ENCODE measurements at places on chromosomes 7 and 10. TPM values are rescaled to one million over a fixed set of nuclear protein-coding genes. Genes with fewer than 3 reads are reported as not detected.

- DNase-seq: no peak
These were observed 724.5 kb downstream of the LRMDA start for GRCh38 chr10:76155961-76156360.

- DNase-seq: no peak
These were observed 70.3 kb downstream of the CCSER2 start for GRCh38 chr10:84398696-84399095.

GRCh38 chr7:99677648-99678045 lies 2.1 kb downstream of the CYP3A5 start:
- no peak for DNase-seq

DNA sequence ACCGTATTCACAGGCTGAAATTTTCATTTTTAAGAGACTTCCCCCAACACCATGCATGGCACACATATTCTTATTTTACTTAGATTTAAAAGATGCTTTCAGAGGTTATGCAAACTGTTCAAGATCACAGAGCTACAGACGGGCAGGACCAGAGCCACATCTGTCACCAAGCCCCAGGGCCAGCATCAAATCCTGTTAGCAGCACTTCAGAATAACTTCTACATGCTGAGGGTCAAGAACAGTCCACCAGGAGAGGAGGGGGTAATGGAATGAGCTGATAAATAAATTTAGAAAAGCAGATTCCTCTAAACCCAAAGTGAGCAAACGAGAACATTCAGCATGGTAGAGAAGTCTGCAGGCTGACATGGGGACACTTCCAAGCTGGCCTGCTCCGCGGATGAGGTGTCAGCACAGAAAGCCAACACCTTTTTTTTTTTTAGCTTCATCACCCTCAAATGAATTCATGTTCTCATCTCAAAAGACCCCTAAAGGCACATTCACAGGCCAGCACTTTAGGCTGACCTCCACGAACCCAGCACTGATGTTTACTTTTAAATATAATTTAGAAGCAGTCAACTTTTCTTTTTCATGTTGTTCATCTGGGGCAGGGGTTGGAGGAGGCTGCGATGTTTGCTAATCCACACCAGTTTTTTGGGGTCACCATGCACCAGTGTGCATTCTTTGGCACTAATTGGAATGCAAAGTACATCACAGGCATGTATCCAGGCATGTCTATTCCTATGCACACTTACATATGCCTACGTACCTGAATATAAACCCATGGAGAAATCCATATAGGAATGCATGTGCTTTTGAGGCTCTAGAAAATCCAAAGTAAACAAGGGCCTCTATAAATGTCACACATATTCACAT lies 249.0 kb downstream of the TNS3 start:
- no peak for DNase-seq

DNA sequence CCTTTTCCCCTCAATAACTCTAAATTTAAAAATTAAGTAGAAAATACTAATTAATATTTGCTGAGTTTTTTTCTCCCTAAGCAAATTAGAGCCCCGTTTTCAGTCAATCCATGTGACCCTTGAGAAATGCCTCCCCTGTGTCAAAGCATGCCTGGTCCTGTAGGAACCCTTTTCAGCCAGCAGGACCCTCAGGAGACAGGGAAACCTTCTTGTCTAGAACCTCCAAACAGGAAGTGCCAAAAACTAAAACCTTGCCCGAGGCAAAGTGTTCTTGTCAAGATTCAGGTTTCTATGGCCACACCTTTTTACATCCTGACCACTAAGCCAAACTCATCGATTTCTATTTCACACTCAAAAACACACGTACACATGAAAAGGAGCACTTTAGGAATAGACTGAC lies 60.1 kb upstream of the NFE2L3 start:
- DNase-seq: no peak

The ARPC1B gene
- 33.2 TPM for polyA plus RNA-seq

The ACTR1A gene
- 80.3 TPM for polyA plus RNA-seq

The PDIA4 gene
- 74.9 TPM for polyA plus RNA-seq

- no peak for DNase-seq
These were observed 79.7 kb upstream of the MACROH2A2 start for GRCh38 chr10:69972981-69973397.

- peak; percentile 24 for DNase-seq
These were observed 79.2 kb downstream of the CCNY start for GRCh38 chr10:35415505-35415904.

DNA sequence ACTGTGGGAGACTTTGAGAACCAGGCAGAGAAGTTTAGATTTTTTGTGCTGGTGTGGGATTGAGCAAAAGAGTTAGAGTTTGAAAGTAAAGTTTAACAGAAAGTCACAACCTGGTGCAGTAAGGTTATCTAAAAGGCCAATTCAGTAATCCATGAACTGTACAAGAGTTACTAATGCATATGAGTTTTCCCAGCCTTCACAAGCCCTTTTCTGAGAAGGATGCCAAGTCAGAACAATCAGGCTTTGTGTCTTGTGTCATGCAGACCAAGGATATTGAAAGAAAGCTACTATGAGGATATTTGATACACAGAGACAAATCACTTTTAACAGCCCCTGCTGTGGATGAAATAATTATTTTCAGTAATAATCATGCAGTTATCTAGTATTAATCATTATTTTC lies 68.8 kb upstream of the MYO3A start:
- no peak for DNase-seq

DNA sequence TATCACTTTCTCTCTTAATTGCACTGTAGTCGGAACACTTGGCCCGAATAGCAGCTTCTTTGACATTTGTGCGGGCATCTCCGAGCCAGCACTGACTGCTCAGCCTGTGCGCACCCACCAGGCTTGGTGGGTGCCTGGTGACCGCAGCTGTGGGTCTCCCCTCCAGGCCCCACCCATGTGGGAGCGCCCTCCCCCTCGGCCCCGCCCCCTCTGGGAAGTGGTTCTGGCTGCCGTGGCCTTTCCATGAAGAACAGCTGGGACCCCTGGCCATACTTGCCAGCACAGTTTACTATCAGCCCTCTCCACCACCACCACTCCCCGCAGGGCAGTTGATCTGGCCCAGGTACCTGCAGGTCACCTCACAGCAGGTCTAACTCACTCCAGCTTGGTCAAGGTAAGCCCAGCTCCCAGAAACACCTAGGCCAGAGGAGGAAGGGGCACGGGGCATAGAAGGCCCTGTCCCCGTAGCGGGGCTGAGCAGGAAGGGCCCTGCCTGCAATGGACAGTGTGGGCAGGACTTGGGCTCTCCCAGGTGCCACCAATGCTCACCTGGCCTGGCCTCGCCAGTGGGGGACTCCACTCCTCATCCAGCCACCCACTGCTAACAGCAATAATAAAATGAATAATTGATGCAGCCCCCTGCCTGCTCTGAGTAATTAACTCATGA lies 5.8 kb downstream of the RASGEF1A start:
- no peak for DNase-seq

GRCh38 chr7:91199601-91200000 lies 64.6 kb upstream of the FZD1 start:
- DNase-seq: no peak

The NUTM2E gene
- polyA plus RNA-seq: not detected

The IMMP2L gene
- 14.9 TPM for polyA plus RNA-seq

GRCh38 chr7:88106434-88106833 lies 113.4 kb downstream of the SRI start:
- no peak for DNase-seq

- no peak for DNase-seq
These were observed 131.8 kb upstream of the TRIM24 start for GRCh38 chr7:138328215-138328614.

- no peak for DNase-seq
These were observed 28.7 kb downstream of the CSGALNACT2 start for GRCh38 chr10:43166880-43167497.

The FHIP2A gene
- polyA plus RNA-seq: 20.3 TPM

GRCh38 chr10:114905450-114905849 lies 32.5 kb upstream of the TRUB1 start:
- no peak for DNase-seq

GRCh38 chr7:142539901-142540300 lies 209.4 kb upstream of the PRSS1 start:
- DNase-seq: peak; percentile 46

DNA sequence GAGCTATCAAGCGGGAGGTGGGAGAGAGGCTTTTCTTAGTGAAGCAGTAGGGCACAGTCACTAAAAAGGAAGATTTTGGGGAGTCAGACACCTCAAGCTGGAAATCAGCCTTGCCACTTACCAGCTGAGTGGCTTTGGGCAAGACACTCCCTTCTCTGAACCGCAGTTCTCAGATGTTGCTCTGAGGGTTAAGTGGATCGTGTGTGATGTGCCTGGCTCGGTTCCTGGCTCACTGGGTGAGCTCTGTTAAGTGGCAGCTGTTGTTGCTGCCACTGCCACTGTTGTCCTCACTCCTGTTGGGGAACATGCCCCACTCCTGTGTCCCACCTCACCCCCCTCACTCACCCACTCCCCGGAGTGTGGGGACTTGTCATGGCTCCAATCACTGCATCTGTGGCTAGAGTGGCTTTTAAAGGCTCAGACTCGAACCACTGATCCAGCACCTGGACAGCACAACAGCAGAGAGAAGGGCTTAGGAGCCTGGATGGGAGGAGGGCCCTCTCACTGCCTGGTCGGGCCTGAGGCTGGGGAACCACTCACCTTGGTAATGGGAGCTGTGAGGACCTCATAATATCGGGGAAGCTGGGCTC lies 20.0 kb downstream of the PYROXD2 start:
- no peak for DNase-seq

DNA sequence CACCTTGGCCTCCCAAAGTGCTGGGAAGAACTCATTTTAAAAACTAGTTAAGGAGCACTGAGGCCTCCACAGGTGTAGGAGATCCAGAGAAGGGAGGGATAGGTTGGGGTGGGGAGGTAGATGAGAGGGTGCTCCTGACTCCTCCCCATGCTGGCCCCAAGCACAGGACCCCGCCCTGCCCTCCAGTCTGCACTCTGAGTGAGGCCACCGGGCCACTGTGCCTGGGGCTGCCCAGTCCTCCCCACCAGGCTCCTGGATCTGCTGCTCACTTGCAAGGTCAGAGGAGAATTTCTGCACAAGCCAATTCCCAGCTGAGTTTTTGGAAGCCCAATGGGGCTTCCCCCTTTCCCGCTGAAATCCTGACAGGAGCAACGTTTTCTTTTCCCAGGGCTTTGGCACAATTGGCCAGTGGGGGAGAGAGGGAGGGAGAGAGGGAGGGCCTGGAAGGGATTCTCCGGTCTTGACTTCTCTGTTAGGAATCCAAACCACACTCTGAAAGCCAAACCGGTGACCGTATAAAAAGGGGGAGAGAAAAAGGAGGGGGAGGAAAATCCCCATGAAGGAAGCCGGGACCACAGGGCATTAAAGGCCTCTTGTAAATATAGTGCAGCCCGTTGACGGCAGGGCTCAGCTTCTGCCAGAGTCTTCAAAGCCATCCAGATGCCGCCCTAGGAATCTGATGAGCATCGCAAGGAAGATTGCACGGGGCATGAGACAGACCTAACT lies 116.2 kb downstream of the SH3PXD2A start:
- peak; percentile 78 for DNase-seq

DNA sequence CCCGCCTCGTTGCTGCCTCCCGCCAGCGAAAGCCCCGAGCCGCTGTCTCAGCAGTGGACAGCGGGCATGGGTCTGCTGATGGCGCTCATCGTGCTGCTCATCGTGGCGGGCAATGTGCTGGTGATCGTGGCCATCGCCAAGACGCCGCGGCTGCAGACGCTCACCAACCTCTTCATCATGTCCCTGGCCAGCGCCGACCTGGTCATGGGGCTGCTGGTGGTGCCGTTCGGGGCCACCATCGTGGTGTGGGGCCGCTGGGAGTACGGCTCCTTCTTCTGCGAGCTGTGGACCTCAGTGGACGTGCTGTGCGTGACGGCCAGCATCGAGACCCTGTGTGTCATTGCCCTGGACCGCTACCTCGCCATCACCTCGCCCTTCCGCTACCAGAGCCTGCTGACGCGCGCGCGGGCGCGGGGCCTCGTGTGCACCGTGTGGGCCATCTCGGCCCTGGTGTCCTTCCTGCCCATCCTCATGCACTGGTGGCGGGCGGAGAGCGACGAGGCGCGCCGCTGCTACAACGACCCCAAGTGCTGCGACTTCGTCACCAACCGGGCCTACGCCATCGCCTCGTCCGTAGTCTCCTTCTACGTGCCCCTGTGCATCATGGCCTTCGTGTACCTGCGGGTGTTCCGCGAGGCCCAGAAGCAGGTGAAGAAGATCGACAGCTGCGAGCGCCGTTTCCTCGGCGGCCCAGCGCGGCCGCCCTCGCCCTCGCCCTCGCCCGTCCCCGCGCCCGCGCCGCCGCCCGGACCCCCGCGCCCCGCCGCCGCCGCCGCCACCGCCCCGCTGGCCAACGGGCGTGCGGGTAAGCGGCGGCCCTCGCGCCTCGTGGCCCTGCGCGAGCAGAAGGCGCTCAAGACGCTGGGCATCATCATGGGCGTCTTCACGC lies 825 bp downstream of the ADRB1 start:
- DNase-seq: no peak

The NME8 gene
- polyA plus RNA-seq: not detected

GRCh38 chr10:93752761-93753160 lies 5.0 kb upstream of the LGI1 start:
- no peak for DNase-seq

The CYP3A5 gene
- 1.2 TPM for polyA plus RNA-seq

DNA sequence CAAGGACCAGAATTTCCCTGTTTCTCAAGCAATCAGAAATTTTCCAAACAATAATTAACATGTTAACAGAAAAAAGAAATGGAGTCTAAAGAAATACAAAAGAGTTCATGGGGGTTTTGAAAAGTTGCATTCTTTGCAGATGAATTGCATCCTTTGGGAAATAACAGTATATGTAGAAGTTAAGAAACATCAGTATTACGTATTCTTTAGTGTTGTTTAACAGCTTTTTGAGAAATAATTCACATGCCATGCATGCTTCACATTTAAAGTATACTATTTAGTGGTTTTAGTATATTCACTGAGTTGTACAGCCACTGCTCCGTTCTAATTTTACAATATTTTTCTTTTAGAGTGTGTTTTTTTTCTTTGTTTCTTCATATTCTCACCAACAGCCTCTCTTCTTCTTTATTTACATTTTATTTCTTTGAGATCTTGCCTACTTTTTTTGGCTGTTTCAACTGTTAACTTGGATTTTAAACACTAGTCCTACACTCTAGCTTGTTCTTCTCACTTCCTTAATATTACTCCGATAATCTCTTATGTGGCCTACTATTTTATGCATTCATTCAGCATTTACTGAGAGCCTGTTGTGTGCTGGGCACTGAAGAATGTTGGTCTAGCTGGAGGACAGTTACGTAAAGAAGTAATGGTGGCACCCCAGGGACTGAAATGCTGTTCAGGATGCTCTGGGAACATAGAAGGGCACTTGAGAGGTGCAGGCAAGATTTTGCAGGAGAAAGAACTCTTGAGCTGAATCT lies 330.1 kb downstream of the EXOC4 start:
- DNase-seq: peak; percentile 19

DNA sequence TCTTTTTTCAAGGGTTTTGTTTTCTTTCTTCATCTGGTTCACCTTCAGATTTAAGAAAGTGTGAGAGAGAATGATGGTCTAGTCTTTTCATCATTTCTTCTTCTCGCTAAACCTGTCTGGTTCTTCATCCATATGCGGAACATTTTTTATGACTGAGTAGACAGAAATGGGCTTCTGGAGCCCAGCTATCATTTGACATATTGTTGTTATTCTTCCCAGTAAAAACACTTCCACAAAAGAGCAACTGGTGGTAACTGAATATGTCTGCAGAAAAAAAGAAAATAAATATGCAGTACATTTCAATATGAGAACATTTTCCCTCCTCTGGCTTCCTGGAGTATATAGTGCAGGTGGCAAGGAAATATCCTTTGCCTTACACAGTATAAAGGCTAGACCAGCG lies 209.5 kb downstream of the JCAD start:
- DNase-seq: no peak

The GHRHR gene
- polyA plus RNA-seq: 0.93 TPM

GRCh38 chr10:101290431-101290830 lies 61.2 kb upstream of the LBX1 start:
- DNase-seq: no peak

- no peak for DNase-seq
These were observed 12.9 kb downstream of the FRG2B start for GRCh38 chr10:133613699-133614098.

The GNAI1 gene
- 41.3 TPM for polyA plus RNA-seq

Measured in muscle of back (tissue), 13 donors.